Foreskin keratinocyte (primary cell): ENCODE measurements at places on chromosomes 3 and 15. TPM values are rescaled to one million over a fixed set of nuclear protein-coding genes. Genes with fewer than 3 reads are reported as not detected.
A peak's percentile ranks its signal among the peaks of the same experiment; 100 is the strongest.

The DBR1 gene
- total RNA-seq, result 18.6 TPM in 2 replicates

DNA sequence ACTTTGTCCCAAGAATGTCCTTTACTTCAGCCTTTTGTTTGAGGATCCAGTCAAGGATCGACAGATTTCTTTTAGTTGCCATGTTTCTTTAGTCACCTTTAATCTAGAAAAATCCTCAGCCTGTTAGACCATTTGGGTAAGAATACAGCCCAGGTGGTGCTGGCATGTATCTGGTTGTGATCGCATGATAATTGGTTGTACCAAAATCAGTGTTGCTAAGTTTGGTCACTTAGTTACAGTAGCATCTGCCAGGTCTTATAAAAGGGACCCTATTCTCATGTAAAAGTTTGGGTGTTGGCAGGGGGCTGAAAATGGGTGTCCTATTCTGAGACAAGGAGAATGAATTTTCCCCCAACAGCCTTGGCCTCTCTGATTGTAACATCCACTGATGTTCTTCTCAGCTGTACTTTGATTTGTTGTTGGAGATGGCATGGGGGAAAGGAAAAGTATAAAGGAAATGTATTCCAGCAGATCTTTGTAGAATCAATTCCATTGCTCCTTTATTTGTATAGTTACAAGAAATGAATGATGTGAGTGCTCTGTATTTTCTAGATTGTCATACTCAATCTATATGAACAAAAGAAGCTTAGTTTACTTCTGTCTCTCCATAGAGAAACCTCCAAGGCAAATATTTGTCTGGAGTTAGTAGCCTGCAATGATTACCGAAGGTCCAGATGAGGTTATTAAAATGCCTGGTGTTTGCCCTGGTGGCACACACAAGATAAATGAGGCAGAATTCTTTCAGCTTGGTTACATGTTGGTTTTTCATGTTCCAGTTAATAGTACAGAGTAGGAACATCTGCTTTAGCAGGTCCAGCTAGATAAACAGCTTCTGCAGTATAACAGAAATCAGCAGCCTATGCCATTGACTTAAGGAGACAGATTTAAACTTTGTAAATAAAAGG, 65.7 kb downstream of the CMTM8 start:
- no peak for DNase-seq

GRCh38 chr15:40829115-40829514, 607 bp upstream of the PPP1R14D start:
- DNase-seq, result no peak

GRCh38 chr3:102180280-102180931, 254.4 kb upstream of the ZPLD1 start:
- peak; percentile 82 for DNase-seq
